ENCODE measurements at places on chromosomes 3 and 15.

- no peak overlapping the region for H3K4me3 ChIP-seq
- no peaks in the 10 kb centered on the region for H3K4me1 ChIP-seq
These were observed 17.0 kb downstream of the BCL2A1 start for GRCh38 chr15:79953951-79954444.

GRCh38 chr3:32448686-32449474 is 53.8 kb downstream of the CMTM6 start:
- H3K36me3 ChIP-seq: peaks cover 16% of the 10 kb centered on the region
- peaks cover 8% of the 10 kb centered on the region for H3K4me1 ChIP-seq
- no peak for DNase-seq
- H3K27ac ChIP-seq: no peak overlapping the region
- no peaks in the 10 kb centered on the region for H3K27me3 ChIP-seq

GRCh38 chr3:134027631-134028030 is 2.1 kb downstream of the SLCO2A1 start:
- no peaks in the 10 kb centered on the region for H3K27me3 ChIP-seq
- DNase-seq: no peak
- no peaks in the 10 kb centered on the region for H3K36me3 ChIP-seq
- no peak overlapping the region for H3K27ac ChIP-seq

GRCh38 chr3:52040600-52040999 is 15.8 kb downstream of the DUSP7 start:
- H3K27me3 ChIP-seq: no peaks in the 10 kb centered on the region
- DNase-seq: no peak
- no peak overlapping the region for H3K4me3 ChIP-seq
- H3K36me3 ChIP-seq: no peaks in the 10 kb centered on the region

GRCh38 chr3:108415661-108416060 is 94.7 kb downstream of the MYH15 start:
- H3K4me3 ChIP-seq: no peak overlapping the region
- no peaks in the 10 kb centered on the region for H3K36me3 ChIP-seq
- peaks cover 2% of the 10 kb centered on the region for H3K27me3 ChIP-seq
- no peak for DNase-seq
- H3K27ac ChIP-seq: no peak overlapping the region

GRCh38 chr3:135895734-135896121 is 69.8 kb upstream of the PPP2R3A start:
- H3K27ac ChIP-seq: no peak overlapping the region
- peaks cover 4% of the 10 kb centered on the region for H3K27me3 ChIP-seq
- H3K4me3 ChIP-seq: no peak overlapping the region
- peaks cover 14% of the 10 kb centered on the region for H3K4me1 ChIP-seq

Measured in osteocyte (in vitro differentiated cells).